Posterior vena cava (tissue), 2 donors: ENCODE measurements at places on chromosomes 1 and 21.

DNA sequence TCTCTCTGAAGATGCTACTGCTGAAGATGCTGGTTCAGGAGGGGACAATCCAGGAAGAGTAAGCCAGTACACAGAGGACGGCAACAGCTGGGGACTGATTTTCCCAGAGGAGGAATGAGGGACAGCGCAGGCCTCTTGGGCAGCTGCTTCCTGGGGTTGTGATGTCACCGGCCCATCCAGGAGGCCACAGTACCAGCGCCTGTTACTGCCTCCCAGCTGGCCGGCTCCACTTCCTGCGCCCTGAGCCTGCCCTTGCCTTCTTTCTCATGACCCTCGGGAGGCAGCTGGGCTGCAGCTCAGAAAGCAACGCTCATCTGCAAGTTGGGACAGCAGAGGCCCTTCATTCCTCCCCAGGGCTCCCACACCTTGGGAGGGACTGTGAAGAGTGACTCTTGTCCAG, 21.9 kb upstream of the ID3 start:
- no peak for DNase-seq

DNA sequence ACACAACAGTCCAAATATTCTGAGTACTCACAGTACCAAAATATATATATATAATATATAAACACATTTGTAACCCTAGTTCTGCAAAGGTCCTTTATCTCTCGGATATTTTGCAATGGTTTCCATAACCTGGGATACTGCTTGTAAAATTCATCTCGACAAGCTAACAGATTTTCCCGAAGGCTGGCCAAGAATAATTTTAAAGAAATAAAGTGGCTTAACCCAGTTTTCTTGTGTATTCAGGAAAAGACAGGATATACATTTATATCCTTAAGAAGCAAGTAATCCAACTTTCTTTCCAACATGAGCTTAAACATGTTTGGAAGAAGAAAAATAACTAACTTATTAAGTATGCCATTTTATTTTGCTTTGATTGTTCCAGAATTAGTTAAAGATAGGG, 348.7 kb upstream of the RUNX1 start:
- DNase-seq: no peak

DNA sequence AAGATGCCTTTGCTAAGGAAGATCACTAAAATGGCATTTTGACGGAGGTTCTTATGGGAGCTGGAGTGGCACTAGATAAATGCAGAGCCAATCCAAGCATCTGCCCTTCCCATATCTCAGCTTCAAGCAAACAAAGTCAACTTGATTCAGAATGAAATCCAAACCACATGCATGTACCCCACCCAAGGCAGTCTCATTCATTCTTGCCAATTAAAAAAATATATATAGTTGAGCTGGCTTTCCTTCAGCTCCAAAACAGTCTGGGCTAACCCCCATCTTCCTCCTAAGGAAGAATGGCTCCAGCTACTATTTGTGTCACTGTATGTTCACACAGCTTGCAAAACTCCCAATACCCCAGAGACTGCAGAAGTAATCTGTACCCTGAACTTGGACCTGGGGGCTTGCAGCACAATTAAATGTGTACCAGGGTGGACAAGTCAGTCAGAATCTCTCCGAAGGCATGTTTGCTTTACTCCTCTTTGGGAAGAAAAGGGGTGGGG, 35.4 kb downstream of the GPR3 start:
- DNase-seq: no peak

DNA sequence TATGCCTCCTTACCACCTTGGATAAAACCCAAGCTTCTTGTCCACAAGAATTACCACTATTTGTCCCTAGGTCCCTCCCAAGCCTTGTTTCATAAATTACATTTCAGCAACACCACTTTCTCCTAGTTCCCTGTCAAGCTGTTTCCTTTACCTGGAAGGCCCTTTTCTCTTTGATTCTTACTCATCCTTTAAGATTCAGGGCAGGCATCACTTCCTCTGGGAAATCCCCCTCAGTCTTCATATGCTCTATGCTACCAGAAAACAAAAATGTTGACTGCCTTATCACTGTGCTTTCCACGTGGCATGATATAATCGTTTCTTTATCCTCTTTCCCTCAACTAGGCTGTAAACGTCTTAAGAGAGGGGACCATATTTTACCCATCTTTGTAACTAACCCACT, 102.7 kb downstream of the LYST start:
- no peak for DNase-seq

GRCh38 chr1:167482184-167482583, 36.1 kb downstream of the CD247 start:
- no peak for DNase-seq

DNA sequence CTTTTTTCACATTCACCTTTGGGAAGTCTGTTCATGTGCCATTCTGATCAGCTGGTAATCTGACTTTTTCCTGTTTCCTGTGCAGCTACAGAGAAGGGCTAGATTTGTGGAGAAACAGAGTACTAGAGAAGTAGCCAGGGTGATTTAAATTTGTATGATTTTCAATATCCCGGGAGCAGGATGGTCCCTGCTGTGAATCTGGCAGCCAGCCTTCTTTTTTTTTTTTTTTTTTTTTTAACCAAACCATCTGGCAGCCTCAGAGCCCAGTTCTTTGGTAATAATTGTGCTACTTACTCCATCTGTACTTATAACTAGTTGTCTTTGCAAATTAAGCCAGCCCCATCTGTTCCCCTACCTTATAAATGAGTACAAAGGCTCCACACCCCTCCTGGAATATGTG, 248.6 kb upstream of the DEPDC1 start:
- DNase-seq: no peak

GRCh38 chr1:63323865-63324778, 1.8 kb downstream of the FOXD3 start:
- DNase-seq: no peak

DNA sequence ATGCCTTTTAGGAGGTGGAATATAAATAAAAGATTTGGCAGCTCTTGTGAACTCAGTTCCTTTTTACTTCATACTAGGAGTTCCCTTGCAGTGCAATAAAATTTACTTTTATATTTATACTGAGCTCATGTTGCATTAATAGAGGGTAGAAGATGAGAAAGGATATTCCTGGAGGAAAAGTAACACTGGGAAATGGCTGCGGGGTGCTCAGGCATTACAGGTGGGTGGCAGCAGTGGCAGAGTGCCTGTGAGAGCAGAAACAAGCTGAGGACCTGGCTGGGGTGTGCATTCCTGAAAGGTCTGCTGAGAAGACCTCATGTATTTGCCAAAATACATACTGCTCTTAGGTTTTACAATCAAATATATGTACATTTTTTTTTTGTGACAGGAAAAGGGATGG, 126.9 kb downstream of the COQ8A start:
- no peak for DNase-seq

- DNase-seq: no peak
Measured at GRCh38 chr1:110542725-110543124, 23.8 kb upstream of the KCNA10 start.

DNA sequence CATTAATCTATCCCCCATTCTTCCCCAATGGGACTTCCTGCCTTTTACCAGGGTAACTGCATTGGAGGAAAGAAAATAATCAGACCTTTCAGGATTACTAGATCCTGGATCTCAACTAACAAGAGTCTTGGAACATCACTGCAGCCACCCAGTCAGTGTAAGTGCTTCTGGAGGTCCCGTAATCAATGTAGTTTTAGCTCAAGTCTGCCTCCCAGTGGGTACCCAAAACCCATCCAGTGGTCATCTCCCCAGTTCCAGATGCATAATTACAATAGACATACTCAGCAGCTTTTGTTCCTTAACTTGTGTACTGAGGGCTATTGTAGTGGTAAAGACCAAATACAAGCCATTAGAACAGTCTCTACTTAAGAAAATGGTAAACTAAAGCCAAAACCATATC, 319.1 kb downstream of the GPATCH2 start:
- no peak for DNase-seq
